ENCODE measurements at places on chromosomes 16 and 17.

DNA sequence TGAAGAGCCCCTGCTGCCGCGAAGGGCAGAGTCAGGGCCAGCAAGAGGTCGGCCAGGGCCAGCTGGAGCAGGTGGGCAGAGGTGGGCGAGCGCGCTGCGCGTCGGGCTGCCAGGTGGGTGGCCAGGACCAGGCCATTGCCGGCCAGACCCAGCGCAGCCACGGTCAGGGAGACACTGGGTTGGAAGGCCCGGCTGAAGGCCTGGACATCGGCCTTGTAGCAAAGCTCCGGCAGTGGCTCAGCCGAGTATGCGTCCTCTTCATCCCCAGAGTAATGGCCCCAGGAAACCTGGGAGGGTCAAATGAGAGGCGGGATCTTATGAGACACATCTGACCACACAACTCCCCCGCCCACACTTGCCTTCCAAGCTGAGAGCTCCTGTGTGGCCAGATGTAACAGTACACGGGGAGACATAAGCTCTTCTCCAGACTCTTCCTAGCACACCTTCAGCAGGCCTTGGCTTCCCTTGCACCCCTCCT is 1.3 kb downstream of the CCR10 start:
- peak; percentile 69 for DNase-seq

DNA sequence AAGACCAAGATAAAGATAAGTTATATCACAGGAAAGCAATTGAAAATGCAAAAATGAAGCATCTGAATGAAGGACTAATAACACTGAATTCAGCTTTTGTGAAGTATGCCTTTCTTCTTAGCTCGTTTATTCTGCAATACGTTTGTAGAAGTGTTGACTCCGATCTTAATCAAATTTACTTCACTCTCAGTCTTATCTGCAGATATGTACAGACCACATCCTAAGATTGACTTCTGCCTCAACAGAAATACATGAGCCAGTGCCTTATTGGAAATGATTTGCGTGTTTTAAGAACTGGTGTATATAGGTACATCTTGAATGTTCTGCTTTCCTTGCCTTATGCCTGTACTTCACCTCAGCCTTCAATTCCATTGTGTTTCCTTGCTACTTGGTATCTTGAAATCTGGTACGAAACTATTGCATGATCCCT is 1.3 kb downstream of the ATF7IP2 start:
- no peak for DNase-seq

DNA sequence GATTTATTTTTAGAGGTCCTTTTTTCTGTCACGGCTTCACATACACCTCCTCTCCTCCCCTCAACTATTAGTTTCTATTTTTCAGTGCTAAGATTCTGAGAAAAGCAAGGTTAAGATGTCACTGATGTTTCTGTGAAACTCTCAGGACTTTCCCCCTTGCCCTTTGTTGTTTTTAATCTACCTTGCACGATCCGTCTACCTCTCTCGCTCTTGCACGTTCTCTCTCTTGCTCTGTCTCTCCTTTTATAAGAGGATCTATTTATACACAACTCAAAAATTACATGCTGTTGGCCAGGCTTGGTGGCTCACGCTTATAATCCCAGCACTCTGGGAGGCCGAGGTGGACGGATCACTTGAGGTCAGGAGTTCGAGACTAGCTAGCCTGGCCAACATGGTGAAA is 43.6 kb downstream of the RPA1 start:
- DNase-seq = peak; percentile 75

GRCh38 chr16:22222998-22223397 is 16.9 kb downstream of the EEF2K start:
- DNase-seq = no peak

DNA sequence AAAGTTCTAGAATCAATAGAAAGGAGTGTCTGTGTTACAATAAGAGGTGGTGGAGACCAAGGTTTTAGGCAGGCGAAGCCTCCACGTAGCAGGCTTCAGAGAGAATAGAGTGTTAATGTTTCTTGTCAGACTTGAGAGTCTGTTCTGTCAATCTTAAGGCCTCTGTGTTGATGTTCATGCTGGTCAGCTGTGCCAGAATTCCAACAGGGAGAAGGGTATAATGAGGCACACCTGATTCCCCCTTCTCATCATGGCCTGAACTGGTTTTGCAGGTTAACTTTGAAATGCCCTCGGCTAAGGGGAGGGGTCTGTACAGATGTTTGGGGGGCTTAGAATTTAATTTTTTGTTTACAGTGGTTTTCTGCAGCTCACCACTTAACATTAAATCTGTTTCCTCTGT is 46.0 kb downstream of the RNF112 start:
- no peak for DNase-seq

- peak; percentile 88 for DNase-seq
Measured at GRCh38 chr17:2056206-2057174, 1.6 kb downstream of the HIC1 start.

DNA sequence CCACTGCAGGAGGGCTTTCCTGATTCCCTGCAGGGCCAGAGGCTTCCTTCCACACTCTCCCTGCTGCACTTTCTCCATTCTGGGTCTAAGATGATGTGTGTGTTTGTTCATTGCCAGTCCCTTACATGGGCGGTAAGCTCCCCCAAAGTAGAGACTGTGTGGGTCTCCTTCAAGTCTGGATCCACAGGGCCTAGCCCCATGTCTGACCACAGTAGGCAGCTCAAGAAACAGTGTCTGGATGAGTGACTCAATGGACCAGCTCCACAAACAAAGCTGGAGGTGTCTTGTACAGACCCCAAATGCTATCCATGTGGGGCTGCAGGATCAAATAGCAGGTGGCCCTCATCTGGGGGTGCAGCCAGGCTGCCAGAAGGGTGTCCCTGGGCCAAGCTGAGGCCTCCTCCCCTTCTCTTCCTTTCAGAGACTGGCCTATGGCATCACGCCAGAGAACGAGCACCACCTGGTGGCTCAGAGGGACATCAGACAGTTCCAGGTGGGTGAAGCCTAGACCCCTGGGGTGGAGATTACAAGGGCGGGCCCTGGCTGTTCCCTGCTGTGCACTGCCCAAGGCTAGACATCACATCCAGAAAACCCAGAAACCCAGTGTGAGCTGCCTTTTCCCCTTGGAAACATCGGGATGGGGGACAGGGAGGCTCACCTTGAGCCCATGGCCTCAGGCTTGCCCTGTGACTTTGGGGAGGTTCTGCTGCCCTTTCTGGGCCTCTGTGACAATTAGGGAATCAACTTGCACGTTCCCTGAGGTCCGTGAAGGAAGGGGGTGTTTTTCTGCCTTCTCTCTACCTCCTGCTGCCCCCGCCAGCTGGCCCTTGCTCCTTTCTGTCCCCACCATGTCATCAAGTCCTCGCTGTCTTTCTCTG is 45.9 kb downstream of the SLC6A2 start:
- peak; percentile 63 for DNase-seq

DNA sequence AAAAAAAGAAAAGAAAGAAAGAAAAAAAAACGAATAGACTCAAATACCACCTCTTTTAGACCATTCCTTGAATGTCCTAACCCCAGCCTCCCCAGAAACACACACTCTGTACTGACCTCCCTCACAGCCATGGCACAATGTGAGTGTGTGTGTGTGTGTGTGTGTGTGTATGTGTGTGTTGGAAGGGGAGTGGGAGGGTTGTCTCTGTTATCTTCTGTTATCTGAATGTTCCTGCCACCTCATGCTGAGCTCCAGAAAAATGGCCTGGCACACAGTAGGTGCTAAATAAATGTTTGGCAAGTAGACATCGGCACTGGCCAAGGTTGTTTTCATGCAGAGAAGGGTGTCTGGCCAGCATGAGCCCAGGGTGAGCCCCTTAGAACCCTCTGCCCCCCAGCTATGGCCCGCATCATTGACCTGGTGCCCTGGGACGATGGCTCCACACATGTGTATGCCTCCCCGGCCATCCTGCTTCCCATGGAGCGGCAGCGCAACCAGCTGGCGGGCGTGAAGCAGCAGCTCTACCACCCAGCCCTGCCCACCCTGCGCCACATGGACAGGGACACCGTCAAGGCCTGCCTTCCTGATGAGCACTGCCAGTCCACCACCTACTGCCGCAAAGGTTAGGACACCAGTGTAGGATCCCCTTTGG is 6.6 kb upstream of the CNGB1 start:
- no peak for DNase-seq

DNA sequence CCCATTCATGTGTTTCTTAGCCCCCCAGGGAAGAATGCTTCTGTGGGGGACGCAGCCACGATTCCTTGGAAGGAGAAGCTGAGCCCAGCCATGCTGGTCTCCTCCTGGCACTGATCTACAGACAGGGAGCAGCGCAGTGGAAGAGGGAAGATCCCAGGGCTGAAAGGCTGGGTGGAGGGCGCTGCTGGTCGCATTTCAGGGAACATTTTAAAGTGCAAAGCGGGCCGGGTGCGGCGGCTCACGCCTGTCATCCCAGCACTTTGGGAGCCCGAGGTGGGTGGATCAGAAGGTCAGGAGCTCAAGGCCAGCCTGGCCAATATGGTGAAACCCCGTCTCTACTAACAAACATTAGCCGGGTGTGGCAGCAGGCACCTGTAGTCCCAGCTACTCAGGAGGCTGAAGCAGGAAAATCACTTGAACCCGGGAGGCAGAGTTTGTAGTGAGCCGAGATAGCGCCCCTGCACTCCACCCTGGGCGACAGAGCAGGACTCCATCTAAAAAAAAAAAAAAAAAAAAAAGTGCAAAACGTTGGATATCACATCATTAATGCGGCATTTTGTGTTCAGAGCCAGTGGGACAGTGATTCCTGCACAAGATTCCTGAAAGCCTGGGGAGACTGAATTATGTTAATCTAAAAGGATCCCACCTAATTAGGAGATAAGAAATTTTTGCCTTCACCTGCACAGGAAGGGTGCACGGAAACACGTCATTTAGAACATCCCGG is 558 bp upstream of the CHMP6 start:
- no peak for DNase-seq

GRCh38 chr16:11742093-11742535 is 543 bp downstream of the TXNDC11 start:
- no peak for DNase-seq

DNA sequence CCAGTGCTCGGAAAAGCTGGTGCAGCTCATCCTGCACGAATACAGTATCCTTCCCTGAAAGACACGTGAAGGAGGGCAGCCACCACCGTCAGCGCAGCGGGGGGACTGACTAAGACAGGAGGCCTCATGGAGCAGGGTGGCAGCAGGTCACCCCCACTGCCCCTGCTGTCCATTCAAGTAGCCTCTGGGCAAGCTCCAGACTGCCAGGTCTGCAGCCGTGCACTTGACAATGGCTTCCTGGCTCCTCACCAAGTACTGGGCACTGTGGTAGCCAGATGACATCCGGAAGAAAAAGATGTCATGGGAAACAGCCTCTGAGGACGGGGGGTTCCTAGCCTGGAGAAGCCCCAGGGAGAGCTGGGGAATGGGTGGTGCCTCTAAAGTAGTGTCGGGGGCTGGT is 7.9 kb upstream of the MYO15A start:
- DNase-seq = no peak

DNA sequence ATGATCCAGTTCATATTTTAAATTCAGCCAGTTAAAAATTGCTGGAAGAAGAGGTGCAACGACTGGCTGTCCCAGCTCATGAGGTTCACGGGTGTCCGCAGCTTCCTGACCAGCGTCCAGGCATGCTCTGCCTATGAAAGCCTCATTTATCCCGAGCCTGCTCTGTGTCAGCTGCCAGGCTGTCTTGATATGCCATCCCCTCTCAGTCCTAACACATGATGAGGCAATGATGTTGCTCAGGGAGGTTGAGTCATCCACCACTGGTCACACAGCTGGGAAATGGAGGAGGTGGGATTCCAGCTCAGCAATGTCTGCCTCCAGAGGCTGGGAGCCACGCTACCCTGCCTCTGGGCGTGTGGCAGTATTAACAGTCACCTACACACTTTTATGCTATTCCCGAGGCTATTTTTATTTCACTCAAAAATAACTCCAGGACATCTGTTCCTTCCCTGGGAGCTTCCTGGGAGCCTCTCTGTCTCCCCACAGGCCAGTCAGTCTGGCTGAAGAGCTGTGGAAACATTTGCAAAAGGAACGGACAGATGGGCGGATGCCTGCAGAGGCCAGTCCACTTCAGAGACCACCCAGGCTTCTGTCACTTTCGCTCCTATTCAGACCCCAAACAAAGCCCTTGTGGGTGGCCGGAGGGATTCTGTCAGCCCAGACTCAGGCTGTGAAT is 22.5 kb downstream of the RAB11FIP4 start:
- DNase-seq = no peak

DNA sequence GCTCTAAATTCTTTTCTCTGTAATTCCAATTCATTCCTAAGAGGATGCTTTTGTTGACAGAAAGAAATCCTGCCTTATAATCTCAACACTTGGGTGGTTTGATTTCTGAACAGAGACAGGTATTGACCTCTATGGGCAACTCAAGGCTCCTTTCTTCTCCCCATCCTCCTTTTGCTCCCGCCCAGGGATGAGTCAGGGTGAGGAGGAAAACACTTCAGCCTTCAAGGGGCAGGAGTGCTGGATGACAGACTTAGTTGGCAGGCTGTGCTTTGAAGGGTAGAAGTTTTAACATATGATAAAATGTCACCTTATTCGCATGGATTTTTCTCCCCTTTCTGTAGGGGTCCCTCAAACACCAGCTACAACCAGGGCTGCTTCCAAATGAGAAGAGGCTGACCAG is 16.7 kb upstream of the TOM1L1 start:
- DNase-seq = no peak

Measured in GM12865 (cell line).